Stimulated activated CD8-positive, alpha-beta memory T cell treated with anti-CD3 and anti-CD28 coated beads, Interleukin-7, amount 100 ng/mL, for 1 hour (primary cell): ENCODE measurements at places on chromosomes 5 and 9.

- DNase-seq, result no peak
These were observed 117.4 kb upstream of the RORB start for GRCh38 chr9:74379718-74380117.

GRCh38 chr5:119336845-119337580, 18.8 kb upstream of the TNFAIP8 start:
- DNase-seq, result no peak

DNA sequence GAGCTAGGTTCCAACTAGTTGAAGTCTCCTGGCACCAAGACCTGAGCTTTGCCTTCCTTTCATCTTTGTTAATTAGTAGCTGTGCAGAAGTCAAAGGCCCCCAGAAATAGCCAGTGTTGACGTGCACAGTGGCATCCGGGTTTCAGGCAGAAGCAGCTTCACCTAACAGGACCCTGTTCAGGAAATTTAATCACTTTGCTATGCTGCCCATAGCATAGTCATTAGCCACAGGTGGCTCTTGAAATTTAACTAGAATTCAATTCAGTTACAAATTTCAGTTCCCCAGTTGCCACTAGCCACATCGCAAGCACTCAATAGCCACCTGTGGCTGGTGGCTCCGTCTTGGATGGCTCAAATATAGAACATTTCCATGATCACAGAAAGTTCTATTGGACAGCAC, 179.1 kb downstream of the GOLPH3 start:
- DNase-seq, result no peak

- no peak for DNase-seq
These were observed 245.3 kb upstream of the NMUR2 start for GRCh38 chr5:152650413-152650812.

GRCh38 chr9:107024193-107024592, 161.2 kb downstream of the ZNF462 start:
- no peak for DNase-seq

DNA sequence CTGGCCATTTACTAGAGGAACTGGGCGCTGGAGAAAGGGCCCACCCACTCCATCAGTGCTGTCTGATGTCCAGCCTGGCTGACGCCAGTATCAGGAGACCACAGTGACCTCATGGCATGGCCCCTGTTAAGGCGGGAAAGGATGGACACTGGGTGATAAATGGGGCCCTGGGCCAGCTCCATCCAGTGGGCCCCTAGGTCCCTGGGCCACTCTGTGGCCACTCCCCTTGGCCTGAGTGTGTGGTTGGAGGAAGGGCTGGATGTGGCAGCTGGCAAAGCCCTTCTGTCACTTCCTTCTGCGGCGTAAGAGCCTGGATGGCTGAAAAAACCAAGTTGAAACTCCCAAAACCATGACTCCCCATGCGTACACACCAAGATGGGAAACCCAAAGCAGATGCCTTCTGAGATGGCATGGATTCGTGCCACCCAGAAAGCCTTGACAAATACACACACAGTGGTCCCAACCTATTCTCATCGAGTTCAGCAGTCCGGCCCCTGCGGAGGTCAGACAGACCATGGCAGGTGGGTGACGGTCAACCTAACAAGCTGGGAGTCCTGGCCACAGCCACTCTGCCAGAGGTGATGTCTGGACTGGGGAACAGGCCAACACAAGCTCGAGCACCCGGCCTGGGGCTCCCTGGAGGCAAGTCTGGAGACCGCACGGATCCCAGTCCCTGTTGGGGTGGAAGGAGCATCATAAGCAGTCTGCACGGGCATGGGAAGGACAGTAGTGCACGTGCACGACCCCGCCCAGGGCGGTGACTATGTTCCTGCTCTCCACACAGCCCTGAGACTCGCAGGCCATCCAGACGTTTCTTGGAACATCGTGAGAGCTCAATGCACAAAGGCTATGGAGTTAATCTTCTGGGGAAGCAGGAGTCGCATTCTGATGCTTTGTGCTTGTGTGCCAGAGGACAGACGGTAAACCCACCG, 45.2 kb upstream of the NOTCH1 start:
- DNase-seq, result no peak

- DNase-seq, result no peak
These were observed 219.4 kb downstream of the SPOCK1 start for GRCh38 chr5:137279521-137280231.

DNA sequence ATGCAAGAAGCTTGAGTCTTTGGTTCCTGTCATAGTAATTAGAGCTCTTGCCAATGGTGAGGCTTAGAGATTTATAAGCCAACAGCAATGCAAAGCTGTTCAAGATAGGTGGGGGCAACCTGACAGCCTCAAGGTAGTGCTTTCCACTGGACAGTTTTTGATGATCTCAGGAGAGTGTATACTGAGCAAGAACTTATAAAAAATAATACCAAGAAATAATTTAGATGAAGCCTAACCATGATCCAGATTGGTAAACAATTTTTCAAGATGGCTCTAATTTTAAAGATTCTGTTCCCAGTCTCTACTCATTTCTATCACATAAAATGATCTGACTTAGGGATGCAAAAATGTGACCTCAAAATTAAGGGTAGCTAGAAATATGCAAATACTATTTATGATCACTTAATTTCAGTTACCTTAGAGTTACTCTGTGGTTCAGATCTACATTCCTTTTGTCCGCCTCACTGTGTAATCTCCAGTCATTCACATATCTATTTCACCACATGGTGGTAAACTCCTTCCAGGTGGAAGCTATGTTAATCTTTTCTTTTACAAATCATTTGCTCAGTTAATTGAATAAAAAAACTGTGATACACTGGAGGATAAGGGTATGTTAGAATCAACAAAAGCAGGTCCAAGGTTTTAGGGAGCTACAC, 1228.0 kb upstream of the C9orf72 start:
- DNase-seq, result no peak

GRCh38 chr5:179278546-179278945, 66.7 kb downstream of the ADAMTS2 start:
- no peak for DNase-seq

DNA sequence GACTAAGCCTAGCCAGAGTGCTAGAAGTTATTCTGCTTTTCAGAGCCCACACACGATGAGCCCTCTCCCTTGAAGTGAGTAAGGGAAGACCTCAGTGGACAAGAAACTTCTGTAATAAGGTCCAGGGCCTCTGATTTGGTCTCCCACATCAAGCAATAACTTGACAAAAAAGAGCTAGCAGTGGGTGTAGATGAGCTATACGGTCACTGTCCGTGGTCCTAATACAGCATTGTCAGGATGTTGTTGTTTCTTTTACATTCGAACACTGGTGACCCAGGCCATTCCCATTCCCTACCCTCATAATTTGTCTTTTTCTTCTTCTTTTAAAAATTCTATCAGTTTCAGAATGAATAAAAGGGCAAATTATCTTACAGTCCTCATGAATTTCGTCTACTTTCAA, 5.2 kb downstream of the PCSK1 start:
- no peak for DNase-seq

GRCh38 chr5:152058267-152058666, 133.6 kb upstream of the GLRA1 start:
- DNase-seq, result no peak

DNA sequence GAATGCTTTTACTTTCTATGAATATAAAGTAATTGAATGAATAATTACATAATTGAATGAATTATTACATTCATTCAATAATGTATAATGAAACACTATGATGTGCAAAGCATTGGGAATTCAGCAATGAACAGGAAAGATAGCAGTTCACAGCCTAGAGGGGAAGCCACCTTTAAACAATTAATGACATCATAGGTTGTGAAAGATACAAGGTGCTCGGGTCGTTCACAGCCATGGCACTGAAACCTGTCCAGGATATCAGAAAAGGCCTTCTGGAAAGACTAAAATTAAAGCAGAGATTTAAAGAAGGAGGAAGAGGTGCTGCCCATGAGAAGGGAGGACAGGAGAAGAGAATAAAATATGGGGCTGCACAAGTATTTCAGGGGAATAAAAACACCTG, 171.4 kb upstream of the KLF4 start:
- no peak for DNase-seq

DNA sequence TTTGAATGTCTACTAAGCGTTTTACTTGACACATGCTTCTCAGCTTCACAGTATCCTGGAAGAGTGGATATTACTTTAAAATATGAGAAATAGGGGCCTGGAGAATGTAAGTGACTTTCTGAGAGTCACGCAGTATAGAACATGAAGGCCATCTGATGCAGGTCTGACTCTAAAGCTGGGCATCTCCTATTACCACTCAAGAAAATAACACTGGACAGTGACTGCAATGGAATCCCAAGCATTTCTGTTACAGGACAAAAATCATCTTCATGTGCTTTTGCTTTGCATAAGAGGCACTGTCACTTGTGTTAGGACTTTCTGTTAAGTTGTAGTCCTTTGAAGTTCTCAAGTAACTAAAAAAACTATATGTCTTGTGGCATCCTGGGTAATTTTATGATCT, 335.5 kb downstream of the FBXL7 start:
- no peak for DNase-seq

- no peak for DNase-seq
These were observed 6.0 kb upstream of the CCIN start for GRCh38 chr9:36163049-36163785.

- DNase-seq, result no peak
These were observed 439.5 kb upstream of the CD180 start for GRCh38 chr5:67636091-67636490.

GRCh38 chr9:82608487-82608886, 454.5 kb downstream of the RASEF start:
- no peak for DNase-seq

DNA sequence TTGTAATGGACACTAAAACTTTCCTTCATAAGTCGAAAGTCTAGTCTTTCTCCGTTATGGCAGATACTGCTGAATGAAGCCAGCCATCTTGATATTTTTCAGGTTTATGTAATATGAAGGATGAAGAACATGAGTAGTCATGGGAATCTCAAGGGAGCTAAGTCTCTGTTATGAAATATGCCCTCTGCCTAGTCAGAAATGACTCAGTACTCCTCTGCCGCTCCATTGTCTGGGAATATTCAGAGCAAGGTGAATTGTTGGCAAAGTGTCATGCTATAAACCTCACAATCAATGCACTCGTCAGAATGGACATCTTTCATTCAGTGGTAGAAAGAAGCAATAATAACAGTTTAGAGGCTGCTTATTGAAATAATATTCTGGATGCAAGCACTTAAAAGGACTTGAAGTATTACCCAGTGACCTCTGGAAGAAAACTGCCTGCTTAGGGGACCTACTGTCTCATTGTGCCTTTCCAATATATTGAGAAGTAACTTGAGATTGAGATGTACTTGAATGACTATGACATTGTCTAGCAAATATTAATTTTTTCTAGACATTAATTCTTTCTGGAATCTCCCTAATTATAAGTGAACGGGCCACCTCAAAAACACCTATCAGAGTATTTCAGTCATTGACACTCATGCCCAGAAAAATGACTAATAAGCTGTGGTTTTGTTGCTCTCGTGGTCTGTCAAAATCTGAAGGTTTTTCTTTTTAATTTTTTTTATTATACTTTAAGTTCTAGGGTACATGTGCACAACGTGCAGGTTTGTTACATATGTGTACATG, 1011.5 kb upstream of the ACO1 start:
- DNase-seq, result no peak

DNA sequence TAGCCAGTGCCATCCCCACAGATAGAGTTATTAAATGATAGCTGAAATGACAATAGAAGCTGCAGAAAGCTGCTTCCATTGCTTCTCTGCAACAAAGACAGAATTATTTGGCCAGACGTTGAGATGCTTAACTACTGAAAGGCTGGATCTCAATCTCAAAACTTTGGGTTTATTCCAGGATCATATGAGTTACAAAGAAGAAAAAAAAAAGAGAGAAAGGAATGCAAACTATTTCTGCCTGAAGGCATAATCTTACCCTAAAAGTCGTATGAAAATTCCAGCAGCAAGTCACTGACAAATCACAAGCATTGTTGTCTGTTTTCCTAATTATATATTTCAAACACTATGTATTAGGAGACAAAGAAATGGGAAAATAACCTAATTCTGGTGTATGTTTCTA, 12.8 kb upstream of the TYRP1 start:
- DNase-seq, result no peak

DNA sequence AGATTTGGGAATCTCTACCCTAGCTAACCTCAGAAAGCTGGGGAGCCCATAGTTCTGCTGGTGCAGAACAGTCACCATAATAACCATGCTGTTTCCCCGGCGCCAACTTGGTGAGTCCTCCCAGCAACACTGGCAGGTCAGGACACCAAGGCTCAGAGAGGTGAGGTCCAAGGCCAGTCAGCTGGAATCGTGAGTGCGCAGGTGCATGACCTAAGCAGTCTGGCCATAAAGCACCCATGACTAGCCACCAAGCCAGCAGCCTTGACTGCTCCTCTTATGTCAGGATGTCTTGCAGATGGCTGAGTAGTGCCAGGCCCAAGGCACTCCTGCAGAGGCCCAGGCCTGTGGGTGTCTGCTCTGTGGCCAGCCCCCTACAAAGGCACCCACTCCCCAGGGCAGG, 2.6 kb downstream of the RNF44 start:
- no peak for DNase-seq

GRCh38 chr5:108989761-108990392, 242.2 kb downstream of the FER start:
- no peak for DNase-seq

DNA sequence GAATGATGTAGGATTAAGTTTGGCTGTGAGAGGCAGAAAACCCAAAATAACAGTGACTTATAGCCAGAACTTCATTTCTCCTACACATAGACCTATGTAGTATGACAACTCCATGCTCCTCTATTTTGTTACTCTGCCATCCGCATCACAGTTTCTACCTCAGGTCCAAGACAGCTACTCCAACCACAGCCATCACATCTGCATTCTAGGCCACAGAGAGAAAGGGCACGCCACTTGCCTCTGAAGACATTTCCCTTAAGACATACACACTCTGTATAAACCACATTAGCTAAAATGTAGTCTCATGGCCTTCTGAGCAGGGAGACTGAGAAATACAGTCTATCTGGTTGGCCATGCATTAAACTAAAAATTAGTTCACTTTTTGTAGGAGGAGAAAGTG, 10.0 kb downstream of the SPINK4 start:
- no peak for DNase-seq

DNA sequence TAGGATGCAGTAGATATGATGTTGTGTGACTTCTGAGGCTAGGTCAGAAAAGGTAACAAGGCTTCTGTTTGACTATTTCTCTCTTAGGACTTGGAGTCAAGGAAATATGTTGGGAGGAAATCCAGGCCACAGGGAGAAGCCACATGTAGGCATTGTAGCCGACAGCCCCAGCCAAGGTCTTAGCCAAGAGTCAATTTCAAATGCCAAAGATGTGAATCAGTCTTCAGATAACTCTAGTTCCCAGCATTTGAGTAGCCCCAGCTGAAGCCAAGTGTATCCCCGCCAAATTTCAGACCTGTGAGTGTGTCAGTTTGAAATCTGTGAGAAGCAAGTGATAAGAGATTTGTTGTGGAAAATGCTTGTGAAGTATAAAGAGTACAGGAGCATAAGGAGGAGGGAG, 38.1 kb upstream of the ISL1 start:
- no peak for DNase-seq
